ENCODE measurements at places on chromosomes 6 and 20.
A peak's percentile ranks its signal among the peaks of the same experiment; 100 is the strongest.

GRCh38 chr6:26240157-26241032 lies 124.6 kb upstream of the BTN3A2 start:
- peak; percentile 56 for DNase-seq

- no peak for DNase-seq
Observed at GRCh38 chr6:37134396-37135191, 35.4 kb upstream of the PIM1 start.

GRCh38 chr20:3407040-3407770 lies at the start of gene DNAAF9:
DNAAF9 (minus strand) TSS chr20:3407669; CDS start chr20:3407557, 112 bp downstream.
- DNase-seq, result peak; percentile 33

DNA sequence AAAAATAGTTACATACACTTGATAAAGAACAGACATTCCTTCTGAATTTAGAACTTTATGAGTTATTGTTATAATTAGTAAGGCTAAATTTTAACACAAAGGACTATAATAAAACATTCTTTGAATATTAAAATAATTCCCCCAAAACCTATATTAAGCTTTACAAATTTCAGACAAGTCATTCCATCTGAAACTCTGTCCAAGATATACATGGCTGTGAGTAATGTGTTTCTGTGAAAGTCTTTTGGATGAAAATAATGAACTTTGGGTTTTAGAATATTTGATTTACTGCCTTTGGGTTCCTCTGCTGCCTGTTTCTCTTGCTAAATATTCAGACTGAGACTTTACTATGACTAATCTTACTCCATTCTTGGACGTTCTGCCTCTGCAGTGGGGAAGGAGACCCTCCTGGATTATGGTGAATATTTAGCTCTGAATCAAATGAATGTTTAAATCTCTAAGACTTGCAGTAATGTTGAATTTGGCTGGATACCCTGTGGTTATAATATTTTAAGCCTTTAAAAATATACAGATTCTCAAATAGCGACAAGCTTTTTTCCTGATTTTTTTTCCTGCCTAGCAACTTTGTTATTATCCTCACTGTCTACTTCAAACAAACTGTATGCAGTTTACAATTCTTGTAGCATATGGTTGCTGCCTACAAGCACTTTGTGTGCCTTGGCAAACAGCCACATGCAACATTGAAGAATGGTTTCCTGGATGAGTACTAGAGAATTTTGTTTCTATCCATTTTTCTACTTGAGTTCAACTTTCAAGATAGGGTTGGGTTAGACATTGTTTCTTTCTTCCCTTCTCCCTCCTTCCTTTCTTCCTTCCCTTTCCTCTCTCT lies 51.4 kb downstream of the TXLNB start:
- no peak for DNase-seq

GRCh38 chr6:16404456-16404855 lies 166.1 kb downstream of the GMPR start:
- DNase-seq, result no peak

DNA sequence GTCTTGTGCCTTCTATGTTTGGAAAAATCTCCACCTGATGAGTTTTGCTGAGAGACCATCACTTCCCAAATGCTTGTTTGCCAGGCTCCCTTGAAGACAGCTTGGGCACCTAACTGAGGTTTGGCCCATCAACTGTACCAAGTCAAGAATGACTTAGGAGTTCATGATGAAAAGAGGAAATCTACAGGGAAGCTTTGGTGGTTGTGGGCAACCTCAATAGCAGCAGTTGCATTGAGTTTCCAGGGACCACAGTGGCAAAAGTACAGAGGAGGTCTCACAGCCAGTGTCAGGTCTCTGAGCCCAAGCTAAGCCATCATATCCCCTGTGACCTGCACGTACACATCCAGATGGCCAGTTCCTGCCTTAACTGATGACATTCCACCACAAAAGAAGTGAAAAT lies 49.7 kb upstream of the PHACTR1 start:
- DNase-seq, result no peak

DNA sequence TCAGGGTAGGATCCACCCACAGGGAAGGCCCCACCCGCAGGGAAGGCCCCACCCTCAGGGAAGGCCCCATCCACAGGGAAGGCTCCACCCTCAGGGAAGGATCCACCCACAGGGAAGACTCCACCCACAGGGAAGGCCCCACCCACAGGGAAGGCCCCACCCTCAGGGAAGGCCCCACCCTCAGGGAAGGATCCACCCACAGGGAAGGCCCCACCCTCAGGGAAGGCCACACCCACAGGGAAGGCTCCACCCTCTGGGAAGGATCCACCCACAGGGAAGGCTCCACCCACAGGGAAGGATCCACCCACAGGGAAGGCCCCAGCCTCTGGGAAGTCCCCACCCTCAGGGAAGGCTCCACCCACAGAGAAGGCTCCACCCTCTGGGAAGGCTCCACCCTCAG lies 40.5 kb downstream of the KCNQ2 start:
- DNase-seq, result no peak

GRCh38 chr6:37691904-37692806 lies 5.5 kb downstream of the MDGA1 start:
- peak; percentile 79 for DNase-seq
